ENCODE measurements at places on chromosomes 11 and 22.

- no peak for DNase-seq
Observed at GRCh38 chr11:68303982-68304780, 8.2 kb upstream of the LRP5 start.

GRCh38 chr11:88059326-88059725, 115.9 kb downstream of the RAB38 start:
- DNase-seq = no peak

DNA sequence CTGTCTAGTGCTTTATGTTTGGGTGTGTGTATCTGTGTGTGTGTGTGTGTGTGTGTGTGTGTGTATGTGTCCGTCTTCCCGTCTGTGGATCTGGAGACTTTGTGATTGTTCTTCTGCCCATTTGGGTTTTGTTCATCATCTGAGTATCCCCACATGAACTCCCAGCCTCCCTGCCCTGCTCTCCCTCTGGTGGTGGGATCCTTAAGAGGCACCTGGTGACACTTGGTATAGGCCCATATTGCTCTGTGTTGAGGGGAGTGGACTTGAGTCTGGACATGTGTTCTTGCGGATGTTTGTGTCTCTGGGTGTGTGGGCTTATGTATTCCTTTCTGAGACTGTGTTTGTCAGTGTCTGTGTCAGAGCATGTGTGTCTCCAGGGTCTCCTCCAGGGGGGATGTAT, 15.3 kb downstream of the RCOR2 start:
- no peak for DNase-seq

DNA sequence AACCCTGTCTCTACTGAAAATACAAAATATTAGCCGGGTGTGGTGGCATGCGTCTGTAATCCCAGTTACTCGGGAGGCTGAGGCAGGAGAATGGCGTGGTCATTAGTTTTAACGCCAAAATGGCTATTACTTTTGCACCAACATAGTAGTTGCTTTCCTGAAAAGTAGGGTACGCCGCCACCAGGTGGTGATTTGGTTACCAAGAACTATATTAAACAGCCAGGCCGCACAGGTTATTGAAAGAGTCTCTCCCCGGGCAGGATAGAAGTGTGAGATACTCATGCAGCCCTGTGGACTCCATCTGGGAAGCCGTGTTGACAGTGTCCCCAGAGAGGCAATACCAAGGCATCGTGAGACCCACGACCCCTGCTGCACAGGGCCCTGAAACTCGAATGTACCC, 24.6 kb upstream of the LRRC32 start:
- DNase-seq = no peak

- DNase-seq = no peak
Observed at GRCh38 chr22:49753276-49753890, 74.3 kb downstream of the BRD1 start.

GRCh38 chr11:63907808-63908530, 9.0 kb downstream of the RCOR2 start:
- DNase-seq = no peak

DNA sequence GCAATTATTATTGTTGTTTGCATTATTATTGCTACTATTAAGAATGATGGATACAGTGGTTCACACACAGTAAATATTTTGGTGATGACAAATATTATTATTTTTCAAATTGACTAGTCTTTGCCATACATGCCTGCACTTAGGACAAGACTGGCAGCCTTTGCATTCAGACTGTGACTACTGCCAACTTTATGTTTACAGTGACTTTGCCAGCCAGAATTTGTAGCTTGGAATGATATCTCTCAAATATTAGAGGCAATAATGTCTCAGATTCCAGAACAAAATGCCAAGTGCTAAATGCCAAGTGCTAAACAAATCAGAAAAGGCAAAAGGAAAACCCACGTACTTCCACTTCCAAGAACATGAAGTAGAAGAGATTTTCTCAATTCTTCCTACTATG, 823.1 kb downstream of the DLG2 start:
- DNase-seq = no peak

GRCh38 chr11:108929241-108929640, 264.4 kb downstream of the DDX10 start:
- DNase-seq = no peak

- DNase-seq = no peak
Observed at GRCh38 chr22:17773606-17774205, 563 bp downstream of the BID start.

DNA sequence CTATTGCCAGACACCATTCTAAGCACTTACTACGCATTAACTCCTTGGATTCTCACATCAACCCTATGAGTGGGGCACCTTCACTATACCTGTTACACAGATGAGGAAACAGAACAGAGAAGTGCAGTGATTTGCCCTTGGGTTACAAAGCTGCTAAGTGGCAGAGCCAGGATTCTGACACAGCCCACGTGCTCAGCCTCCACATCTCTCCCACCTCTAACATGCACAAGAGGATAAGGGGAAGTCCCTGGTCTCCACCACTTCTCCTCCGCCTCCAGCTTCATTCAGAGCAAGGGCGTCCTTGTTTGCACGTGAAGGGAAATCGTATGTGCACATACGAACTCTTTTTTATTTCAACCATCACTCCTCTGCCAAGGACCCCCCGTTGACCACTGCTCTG, 53.7 kb downstream of the CDON start:
- DNase-seq = no peak

DNA sequence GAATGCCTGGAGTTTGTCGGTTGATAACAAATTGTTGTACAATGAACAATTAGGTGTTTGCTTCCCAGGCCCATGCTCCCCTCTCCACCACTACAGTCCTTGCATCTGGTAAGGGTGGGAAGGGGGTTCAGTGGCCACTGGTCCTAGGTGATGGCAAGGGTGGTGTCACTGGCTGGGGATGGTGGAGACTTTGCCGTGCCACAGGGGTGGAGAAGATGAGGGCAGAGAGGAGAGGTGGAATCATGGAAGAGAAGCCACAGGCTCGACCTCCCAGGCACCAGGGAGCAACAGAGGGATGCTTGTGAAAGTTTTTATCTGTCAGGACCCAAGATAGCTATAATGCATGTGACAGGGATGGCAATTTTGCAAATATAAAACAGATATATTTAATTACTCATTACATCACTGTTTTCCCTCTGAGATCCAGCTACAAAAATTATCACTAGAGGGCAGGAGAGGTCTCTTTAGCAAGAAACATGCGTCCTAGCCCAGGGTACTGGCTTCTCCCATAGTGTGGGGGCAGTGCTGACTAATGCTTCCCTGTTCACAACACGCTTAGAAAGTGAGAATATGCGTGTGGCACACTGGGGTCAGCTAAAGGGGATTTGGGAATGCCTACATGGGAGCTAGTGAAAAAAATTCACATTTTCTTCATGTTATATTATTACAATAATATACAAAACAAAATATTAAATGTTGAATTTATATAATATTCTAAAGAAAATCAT, 49.0 kb upstream of the AMPD3 start:
- no peak for DNase-seq

- no peak for DNase-seq
Observed at GRCh38 chr11:33413301-33413700, 156.1 kb downstream of the HIPK3 start.

DNA sequence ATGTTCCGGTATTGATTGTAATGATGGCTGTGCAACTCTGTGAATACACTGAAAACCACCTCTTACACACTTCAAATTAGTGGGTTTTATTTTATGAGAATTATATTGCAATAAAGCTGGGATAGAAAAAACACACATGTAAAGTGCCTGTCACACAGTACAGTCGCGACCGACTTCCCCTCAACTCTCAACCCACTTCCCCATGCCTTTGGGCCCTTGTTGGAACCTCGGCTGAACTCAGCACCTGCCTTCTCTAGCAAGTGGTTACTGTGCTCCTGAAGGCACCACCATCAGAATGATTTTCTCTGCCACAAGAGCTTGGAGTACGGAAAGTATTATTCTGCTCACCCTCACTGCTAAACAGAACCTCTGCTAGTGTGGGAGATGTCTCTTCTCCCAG, 13.5 kb downstream of the KCNJ1 start:
- DNase-seq = no peak

GRCh38 chr22:27598792-27599191, 202.8 kb downstream of the MN1 start:
- DNase-seq = no peak

DNA sequence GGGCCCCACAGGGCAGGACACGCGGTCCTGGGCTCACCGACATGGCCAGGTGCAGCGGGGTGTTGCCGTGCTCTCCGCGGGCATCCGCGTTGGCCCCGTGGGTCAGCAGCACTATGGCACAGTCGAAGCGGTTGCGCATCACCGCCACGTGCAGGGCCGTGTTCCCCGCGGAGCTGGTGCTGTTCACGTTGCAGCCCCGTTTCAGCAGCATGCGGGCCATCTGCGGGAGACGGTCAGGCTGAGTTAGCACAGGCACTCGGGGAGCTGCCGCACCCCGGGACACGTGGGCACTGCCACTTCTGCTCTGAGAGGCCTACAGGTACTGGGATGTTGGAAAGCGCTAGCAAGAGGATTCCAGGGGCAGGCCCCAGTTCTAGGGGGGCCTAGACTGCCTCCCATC, 22.3 kb upstream of the BAIAP2L2 start:
- no peak for DNase-seq

DNA sequence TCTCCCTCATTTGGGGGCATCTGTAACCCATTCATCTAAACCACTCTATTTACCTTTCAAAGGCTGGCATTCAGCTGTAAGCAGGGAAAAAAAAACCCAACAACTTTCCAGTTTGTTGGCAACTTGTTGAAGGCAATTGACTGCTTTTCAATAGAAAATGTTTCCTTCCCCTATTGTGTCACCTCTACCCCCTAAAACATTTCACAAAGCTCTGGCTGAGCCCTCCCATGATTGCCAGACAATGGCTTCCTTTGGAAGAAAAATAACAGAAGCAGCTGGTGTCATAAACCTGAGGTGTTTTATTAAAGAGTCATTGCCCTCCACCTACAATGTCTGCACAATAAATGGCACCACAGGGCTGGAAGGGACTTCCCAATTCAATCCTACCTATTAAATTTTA, 22.1 kb upstream of the PSMA1 start:
- no peak for DNase-seq

- peak; percentile 35 for DNase-seq
Observed at GRCh38 chr11:2089536-2090165, 49.5 kb downstream of the IGF2 start.

DNA sequence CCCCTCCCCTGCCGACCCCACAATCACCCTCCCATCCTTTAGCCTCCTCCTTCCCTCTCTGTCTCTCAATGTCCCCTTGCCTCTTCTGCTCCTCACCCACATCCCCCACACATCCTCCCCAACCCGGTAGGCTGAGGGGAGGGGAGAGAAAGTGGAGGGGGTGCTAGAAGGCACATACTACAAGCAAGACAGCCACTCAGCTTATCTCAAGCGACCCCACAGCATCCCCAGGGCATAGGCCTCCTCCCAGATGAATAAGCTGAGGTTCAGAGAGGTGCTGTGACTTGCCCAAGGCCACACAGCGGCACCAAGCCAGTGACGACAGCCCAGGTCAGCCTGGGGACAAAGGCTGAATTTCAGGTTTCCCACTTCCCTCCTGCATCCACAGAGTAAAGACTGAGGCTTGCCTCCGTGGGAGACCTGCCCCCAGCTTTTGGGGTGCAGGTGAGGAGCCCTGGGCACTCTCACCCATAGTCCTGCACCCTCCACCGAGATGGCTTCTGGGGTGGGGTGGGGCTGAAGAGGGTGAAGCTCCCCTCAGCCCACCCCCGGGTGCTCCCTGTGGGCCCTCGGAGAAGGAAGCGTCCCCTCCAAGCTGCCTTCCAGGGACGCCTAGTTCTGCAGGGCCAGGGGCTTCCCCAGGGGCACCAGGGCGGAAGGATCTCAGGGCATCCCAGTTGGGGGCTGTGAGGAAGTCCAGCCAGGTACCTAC, 511 bp downstream of the RAC2 start:
- no peak for DNase-seq

- no peak for DNase-seq
Observed at GRCh38 chr11:78742430-78742829, 167.8 kb upstream of the NARS2 start.

- DNase-seq = no peak
Observed at GRCh38 chr22:31333641-31334040, 12.5 kb downstream of the PATZ1 start.

DNA sequence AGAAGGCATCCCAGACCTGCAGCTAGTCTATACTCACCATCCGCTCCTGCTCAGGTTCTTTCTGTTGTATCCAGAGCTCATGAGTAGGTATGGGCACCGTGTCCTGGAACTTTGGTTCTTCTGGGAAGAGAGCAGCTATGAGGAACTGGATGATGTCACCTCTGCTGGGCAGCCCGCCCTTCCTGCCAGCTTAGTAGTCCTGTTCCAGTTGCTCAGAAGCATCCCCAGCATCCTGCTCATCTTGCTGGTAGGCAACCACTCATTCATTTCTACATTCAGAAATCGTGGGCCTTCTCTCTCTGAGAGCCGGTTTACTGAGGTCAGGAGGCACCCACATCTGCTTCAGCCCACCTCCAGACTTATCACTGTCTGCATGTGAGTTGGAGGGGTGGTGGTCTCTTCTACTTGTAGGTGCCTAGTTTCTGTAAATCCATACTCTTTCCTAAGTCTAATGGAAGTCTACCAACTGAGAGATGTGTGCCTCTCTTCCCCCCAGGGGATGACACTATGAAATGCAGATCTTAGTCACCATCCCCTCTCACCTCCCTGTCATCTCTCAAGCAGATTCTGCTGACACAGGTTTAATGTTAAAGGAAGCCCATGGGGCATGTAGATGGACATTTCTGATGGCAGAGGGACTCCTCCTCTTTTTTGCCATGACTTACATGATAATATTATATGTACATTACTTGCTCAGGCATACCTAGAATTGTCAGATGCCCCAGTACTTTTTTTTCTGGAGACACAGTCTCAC, 29.6 kb upstream of the CCDC134 start:
- DNase-seq = no peak

DNA sequence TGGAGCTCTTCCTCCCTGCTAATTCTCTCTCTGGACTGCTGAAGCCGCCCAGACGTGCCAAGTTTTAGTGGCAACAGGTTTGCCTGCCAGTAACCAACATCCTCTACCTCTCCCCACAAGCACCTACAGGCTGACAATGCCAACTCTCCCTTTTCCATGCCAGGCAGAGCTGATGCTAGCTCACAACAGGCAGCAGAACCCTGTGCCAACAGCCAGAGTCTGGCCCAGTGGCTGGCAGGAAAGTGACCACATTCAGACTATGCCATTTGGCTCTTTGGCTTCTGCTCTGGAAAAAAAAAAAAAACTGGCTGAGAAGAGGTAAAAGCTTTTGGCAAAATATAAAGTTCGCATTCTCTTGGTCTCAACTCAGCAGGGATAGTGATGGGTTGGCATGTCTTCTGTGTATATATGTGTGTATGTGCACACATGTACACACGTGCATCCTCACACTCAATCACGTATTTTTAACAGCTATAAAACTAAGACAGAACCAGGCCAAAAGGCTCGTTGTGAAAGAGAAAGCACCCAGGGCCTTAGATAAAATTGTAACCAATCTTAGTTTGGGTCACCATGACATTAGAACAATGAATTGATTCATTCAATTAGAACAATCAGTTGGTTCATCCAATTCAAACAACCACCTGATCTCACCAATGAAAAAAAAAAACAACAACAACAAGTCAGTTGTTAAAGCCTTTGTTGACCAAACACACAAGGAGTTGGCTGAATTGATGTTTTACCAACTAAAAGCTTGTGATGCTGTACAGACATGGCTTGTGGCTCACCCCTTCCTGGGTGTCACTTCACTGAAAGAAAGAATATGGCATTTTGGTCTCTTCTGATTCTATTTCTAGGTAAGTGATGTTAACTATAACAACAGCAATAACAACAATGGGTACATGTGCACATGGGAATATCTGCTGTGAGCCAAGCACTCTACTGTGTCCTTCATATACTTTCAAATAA, 48.6 kb downstream of the TRIM29 start:
- no peak for DNase-seq

Measured in activated CD4-positive, alpha-beta T cell treated with anti-CD3 and anti-CD28 coated beads, Interleukin-2, amount 50 U/mL, for 24 hours (primary cell).